ENCODE measurements at places on chromosomes 16 and 17. TPM values are rescaled to one million over a fixed set of nuclear protein-coding genes. Genes with fewer than 3 reads are reported as not detected.

DNA sequence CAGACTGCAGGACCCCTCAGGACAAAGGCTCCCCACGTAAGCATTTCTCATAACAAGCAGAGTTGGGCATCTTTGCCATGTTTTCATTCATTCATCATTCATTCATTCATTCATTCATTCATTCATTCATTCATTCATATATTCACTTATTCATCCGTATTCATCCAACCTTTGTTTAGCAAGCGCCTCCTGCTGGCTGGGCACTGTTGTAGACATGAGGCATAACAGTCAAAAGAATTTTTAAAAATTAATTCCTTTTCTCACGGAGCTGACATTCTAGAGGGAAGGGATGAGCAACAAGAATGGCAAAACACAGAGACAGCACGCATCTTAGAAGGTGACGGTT, 351.7 kb upstream of the TNRC6C start:
- DNase-seq = no peak

- DNase-seq = no peak
These were observed 19.8 kb upstream of the BAIAP2 start for GRCh38 chr17:81015136-81015535.

BAHCC1 gene
- 5.7 TPM for total RNA-seq

HOXB4 gene
- 1.2 TPM for total RNA-seq

DNA sequence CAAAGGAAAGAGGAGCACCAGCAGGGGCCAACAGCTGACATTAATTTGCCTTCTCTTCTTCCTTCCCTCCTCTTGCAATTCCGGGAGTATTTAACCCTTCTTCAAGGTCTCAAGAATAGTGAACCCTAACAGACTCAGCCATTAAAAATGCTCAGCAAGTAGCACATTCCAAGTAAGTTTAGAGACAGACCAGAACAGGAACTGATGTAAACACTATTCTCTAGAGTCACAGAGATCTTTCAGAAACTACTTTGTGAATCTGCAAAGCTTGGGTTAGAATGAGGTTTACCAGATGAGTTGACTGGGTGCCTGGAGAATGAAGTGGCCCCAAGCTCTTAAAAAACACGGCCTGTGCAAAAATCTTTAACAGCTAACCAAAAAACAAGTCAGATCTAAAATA, 50.9 kb downstream of the TEX2 start:
- no peak for DNase-seq

GRCh38 chr17:44014133-44014436, 678 bp downstream of the TMEM101 start:
- DNase-seq = no peak

- DNase-seq = no peak
These were observed 580 bp downstream of the TANC2 start for GRCh38 chr17:62966426-62967204.

DNA sequence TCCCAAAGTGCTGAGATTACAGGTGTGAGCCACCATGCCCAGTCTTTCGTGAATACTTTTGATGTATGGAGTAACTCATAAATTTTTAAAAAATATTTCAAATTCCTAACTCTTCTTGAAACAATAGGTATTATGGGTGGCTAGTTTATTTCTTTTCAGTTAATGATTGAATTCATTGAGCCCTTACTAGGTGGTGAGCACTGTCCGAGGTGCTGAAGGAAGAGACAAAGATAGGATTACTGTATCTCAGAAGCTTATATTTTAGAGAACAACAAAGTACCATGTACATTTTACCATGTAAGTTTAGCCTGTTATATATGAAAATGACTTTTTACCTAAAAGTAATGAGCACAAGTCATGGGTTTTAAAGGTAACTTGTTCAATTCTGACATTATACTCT, 418.3 kb downstream of the NPIPA7 start:
- no peak for DNase-seq
